ENCODE measurements at places on chromosomes 3 and 15.

GRCh38 chr3:111764645-111765091, 94.4 kb upstream of the PHLDB2 start:
- DNase-seq, result no peak

GRCh38 chr15:83372434-83372891, 74.7 kb upstream of the SH3GL3 start:
- DNase-seq, result no peak

DNA sequence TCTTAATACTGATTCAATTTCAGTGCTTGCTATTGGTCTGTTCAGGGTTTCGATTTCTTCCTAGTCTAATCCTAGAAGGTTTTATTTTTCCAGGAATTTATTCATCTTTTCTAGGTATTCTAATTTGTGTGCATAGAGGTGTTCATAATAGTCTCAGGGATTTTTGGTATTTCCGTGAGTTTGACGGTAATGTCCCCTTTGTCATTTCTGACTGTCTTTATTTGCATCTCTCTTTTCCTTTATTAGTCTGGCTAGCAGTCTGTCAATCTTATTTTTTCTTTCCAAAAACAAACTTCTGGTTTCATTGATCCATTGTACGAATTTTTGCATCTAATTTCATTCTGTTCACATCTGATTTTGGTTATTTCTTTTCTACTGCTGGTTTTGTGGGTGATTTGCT, 35.2 kb upstream of the CD200R1L start:
- no peak for DNase-seq

- no peak for DNase-seq
Measured at GRCh38 chr15:83322061-83322460, 37.6 kb upstream of the BNC1 start.

GRCh38 chr3:133531981-133532380, 41.5 kb upstream of the CDV3 start:
- DNase-seq, result no peak

DNA sequence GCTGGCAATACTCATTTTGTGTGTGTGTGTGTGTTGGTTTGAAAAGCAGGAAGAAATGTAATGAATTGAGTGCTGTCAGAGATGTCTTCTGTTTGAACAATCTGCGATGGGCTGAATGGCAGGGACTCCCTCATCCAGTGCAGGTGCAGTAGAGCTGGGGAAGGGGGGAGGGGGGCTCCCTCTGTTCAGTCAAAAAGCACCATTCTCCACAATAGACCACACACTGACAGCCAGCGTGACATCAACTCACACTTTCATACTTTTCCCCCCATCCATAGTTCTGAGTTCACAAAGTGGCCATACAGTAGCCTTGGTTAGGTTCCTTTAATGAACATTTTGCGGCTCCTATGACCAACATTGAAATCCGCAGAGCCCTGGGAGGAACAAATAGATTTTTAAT, 10.4 kb downstream of the SOX2 start:
- no peak for DNase-seq

DNA sequence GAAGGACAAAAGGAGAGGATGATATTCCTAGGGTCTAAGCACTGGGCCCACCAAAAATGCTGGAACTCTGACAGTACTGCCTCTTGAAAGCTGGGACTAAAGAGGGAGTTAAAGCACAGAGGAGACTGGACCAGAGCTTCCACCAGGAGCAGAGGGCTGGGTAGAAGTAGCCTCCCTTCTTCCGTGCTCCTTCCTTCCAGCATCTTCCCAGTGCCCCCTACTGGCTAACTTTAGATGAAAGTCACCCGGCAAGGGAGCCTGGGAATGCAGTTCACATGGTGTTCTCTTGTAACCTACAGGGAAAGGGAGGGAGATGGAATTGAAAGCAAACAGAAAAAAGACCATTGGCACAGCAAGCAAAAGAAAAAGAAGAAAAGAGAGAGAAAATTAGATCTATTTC, 106.1 kb upstream of the COL8A1 start:
- no peak for DNase-seq

DNA sequence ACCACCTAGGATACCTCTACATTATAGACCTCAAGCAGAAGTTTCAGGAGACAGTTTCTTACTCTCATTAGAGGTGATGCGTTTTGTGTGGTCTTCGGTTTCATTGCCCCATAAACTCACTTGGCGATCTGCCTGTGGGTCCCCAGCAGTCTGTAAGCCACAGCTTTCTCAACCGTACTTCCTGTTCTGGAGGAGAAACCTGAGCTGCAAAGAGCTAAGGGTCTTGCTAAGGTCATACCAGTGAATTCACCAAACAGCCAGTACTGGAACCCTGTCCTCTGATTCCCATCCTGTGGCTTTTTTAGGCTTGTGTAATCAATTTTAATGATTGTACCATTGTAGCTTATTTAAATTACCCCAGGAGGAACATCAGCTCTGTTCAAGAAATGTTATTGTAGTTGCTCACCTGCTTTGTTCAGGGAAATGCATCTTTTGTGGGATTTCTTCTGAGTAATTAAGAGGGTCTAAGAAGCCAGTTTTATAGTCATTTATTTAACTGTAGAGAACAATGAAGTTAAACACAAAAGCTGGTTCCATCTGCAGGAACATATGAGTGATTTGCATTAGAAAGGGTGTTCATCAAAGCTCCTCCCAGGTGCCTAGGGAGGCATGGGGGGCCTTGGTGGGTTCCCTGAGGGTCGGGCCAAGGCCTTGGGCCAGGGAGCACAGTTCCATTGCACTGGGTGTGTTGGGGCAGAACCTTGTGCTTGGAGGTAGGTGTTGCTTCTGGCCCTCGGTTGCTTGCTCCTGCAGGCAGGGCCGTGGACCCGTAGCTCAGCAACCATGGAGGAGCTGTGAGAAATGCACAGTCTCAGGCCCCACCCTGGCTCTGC, 69.6 kb downstream of the APBA2 start:
- peak; percentile 40 for DNase-seq

DNA sequence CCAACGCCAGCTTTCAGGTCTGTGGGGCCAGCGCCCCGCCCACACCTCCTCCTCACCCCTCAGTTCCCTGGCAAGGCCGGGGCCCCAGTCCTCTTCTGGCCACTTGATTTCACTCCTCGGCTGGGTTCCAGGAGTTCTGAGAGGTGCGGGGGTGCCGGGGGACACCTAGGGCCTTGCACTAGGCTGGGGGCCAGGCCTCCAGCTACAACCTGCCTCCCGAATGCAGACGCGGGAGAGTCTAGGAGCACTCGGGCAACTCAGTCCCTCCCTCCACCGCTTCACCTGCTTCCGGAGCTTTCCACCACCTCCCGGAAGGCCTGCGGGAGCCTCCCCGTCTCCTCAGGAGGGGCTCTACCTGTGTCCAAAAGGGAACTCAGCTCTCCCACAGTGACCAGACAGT, 35.6 kb downstream of the TNK2 start:
- DNase-seq, result no peak

DNA sequence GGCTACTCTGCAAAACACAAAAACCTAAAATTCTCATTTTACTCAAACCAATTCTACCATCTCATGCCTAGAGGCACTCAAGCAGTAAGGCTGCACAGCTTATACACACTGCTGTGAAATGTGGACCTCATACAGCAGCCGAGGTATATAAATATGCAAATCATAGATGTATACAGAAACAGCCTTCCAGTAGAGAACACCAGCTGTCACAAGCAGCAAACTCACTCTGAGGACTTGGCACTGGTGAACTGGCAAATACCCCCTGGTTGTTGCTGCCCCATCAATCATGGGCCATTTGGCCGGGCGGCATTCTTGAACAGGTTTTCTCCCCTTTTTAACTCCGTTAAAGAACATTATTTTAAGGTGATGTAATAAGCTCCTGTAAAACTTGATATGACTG, 378.0 kb downstream of the LSAMP start:
- DNase-seq, result no peak

- peak; percentile 46 for DNase-seq
Measured at GRCh38 chr15:59174835-59175831, 31.5 kb upstream of the LDHAL6B start.

DNA sequence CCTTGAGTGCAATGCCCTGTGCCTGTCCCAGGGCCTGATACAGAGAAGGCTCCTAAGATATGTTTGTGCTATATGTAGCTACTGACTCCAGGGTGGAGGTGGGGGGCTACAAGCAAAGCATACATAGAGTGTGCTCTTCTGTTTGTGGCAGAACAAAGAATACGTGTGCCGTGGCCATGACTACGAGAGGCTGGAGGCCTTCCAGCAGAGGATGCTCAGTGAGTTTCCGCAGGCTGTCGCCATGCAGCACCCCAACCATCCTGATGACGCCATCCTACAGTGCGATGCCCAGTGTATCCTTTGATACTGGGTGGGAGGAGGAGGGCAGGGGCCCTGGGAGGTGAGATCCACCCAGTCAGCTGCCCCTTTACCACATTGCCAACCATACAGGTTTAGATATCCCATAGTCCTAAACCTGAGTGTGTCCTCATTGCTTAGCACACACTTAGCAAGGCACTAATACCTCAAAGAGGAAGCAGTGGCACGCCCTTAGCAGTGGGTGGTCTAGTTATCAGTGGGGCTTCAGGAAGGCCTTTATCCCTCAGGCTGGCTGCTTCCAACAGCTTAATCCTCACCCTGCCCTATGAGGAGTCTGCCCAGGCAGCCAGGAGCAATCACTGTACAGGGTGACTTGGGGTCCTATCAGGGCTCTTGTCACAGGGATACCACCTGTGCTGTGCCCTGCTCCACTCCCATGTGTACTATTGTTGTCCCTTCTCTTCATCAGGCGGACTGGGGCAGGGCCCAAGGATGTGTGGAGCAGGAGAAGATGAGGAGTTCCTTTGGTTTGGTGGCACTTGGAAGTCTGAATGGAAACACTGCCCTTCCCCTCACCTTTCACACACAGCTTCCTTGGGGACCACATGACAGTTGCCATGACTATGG, 30.1 kb upstream of the MANF start:
- DNase-seq, result no peak

- DNase-seq, result no peak
Measured at GRCh38 chr15:57031605-57032004, 113.2 kb downstream of the TCF12 start.

Measured in stimulated activated naive CD8-positive, alpha-beta T cell treated with anti-CD3 and anti-CD28 coated beads, Interleukin-15, Interleukin-2, amounts not matched to agents 100 U/mL and 50 U/mL, for 24 hours (primary cell).